ENCODE measurements at places on chromosomes 2 and 18.
A peak's percentile ranks its signal among the peaks of the same experiment; 100 is the strongest.

GRCh38 chr2:77578354-77578753 is 56.2 kb upstream of the LRRTM4 start:
- no peak for DNase-seq

DNA sequence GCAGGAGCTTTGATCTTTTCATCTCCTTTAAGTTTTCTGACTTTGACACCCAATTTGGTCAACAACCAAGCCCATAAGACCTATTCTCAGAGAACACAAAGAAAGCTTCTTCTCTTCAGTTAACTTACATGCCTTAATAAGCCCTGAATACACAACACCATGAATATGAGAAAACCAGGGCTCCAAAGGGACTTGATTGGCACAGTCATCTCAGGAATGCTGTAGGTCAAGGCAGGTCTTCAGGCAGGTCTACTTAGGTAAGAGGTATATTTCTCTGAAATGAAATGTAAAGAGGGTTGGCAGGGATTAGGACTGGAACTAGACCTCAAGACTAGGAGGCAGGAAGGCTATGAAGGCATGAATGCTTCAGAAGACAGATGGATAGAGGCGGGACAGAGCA is 24.4 kb upstream of the EIF2AK3 start:
- no peak for DNase-seq

GRCh38 chr2:147037048-147037447 is 807.8 kb upstream of the ACVR2A start:
- DNase-seq, result no peak

DNA sequence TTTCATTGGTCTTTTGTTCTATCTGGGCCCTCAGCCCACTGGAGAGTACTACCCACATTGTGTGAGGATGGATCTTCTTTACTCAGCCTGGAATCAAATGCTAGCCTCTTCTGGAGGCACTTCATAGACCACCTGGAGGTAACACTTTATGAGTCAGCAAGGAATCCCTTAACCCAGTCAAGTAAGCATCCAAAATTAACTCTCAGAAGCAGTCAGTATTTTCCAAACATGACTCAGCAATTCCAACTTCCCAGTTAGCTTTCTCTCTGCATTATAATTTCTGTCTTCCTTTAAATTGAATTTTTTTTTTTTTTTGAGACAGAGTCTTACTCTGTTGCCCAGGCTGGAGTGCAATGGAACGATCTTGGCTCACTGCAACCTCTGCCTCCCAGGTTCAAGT is 142.7 kb downstream of the ACKR3 start:
- DNase-seq, result peak; percentile 60

DNA sequence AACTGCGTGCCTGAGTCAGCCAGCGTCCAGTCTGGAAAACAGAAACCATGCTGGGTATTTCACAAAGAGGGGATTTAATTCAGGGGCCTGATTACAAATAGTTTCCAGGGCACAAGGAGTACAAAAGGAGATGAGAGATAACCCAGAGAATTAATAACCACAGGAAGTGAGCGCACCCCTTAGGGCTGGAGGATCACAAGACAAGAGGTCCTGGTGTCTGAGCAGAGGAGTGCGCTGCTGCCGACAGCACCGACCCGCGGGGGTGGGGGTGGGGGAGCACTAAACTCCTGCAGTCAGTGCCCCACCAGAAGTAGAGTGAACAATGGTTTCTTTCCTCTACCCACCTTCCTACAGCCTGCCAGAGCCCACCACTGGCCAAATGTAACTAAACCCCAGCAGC is 20.8 kb upstream of the MAL start:
- no peak for DNase-seq

DNA sequence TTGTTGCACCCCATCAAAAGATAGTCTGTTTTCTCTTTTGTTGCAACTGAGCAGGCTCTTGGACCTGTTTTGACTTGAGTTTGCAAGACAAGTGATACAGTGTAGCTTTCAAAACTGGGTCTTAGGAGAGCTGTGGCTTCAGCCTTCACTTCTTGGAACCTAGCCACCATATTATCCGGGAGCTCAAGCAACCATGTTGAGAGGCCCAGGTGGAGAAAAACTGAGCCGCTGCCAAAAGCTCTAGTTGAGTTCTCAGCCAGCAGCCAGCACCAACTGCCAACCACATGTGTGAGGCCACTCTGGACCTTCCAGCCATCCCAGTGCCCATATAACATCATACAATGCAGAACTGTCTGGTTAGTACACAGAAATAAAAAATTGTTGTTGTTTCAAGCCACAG is 5.4 kb downstream of the CACNB4 start:
- DNase-seq, result no peak

GRCh38 chr2:216485237-216485636 is 13.4 kb upstream of the RPL37A start:
- DNase-seq, result no peak

- DNase-seq, result no peak
Observed at GRCh38 chr2:105136394-105136793, 98.5 kb downstream of the MRPS9 start.

GRCh38 chr18:2223849-2224248 is 347.5 kb downstream of the METTL4 start:
- peak; percentile 74 for DNase-seq

Data from A172 (cell line).